ENCODE measurements at places on chromosomes 3 and 15.

- DNase-seq: no peak
Measured at GRCh38 chr15:88378188-88378637, 89.0 kb downstream of the MRPL46 start.

DNA sequence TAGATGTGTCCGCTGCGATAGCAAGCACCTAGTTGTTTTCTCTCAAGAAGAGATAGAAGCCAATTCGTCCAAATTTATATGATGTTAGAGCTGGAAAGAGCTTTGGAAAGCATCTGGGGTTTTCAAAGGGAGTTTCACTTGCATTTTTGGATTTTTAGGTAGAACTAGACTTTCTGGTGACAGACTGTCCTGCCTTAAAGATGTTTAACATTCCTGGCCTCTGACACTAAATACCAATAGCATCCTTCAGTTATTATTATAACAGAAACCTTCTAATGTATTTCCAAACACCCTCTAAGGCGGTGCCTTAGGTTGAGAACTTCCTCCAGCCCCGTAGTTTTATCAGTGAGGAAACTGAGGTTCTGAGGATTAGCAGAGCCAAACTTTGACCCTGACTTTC lies 305.3 kb downstream of the SATB1 start:
- no peak for DNase-seq

DNA sequence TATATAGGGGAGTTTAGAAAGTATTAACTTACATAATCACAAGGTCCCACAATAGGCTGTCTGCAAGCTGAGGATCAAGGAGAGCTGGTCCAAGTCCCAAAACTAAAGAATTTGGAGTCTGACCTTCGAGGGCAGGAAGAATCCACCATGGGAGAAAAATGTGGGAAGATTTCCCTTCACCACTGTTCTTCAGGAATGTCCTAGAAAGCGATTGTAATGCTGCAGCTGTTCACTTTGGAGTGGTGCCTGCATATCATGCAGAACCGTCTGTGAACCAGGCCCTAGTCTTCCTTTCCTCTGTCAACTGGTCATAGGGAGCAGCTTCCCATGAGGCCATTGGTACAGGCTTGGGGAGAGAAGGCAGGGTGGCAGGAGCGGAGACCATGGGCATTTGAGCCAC lies 497.9 kb upstream of the ARPP21 start:
- no peak for DNase-seq

- DNase-seq: no peak
Measured at GRCh38 chr3:95434491-95434890, 1371.6 kb downstream of the NSUN3 start.

DNA sequence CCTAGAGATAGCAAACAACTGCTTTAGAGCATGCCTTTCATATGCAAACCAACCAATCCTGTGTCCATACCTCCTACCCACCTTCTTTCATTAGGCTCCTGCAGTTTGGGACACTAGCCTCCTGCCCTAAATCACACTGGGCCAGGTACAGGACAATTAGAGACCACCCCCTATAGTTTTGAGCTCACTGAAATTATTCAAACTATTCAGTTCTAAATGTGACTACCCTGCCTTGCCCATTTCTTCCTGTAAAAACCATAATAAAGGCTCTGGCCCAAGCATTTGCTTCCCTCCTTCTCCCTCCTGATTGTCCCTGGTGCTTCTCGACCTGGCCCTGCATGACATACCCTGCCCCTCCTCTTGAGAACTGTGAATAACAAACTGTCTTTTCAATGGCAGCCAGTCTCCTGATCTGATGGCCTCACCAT lies 31.4 kb upstream of the LRIG1 start:
- DNase-seq: no peak

DNA sequence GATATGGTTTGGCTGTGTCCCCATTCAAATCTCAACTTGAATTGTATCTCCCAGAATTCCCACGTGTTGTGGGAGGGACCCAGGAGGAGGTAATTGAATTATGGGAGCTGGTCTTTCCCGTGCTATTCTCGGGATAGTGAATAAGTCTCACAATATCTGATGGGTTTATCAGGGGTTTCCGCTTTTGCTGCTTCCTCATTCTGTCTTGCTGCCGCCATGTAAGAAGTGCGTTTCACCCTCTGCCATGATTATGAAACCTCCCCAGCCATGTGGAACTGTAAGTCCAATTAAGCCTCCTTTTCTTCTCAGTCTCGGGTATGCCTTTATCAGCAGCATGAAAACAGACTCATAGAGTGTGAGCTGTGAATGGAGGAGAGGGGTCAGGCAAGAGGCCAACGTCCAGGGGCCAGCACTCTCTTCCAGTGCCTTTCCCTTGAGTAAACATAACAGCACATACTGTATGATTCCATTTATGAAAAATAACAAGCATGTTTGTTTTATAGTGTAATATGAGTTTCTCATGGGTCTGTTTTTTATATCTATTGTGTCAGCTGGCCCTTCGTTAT lies 16.3 kb upstream of the LCTL start:
- no peak for DNase-seq

DNA sequence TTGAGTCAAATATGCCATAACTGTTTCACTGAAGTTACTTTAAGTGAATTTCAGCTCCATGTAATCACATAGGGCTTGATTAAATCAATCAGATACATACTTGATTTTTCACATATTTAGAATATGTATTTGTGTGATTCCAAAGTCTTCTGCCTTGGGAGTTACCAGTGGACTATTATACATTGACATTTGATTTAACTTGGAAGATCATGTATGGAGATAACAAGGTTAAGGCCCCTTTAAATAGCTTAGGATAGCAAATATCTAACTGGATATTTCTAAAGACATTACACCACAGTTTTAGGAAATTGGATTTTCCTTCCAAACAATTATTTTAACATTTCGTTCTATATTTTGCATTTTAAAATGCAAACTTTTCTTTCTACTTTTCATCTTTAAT lies 405.0 kb downstream of the RAP2B start:
- DNase-seq: no peak

- DNase-seq: peak; percentile 85
Measured at GRCh38 chr15:74375303-74375693, 7.9 kb upstream of the CYP11A1 start.

- no peak for DNase-seq
Measured at GRCh38 chr3:12143949-12144504, 14.7 kb downstream of the TIMP4 start.

- DNase-seq: no peak
Measured at GRCh38 chr3:61901986-61902385, 340.6 kb downstream of the PTPRG start.

DNA sequence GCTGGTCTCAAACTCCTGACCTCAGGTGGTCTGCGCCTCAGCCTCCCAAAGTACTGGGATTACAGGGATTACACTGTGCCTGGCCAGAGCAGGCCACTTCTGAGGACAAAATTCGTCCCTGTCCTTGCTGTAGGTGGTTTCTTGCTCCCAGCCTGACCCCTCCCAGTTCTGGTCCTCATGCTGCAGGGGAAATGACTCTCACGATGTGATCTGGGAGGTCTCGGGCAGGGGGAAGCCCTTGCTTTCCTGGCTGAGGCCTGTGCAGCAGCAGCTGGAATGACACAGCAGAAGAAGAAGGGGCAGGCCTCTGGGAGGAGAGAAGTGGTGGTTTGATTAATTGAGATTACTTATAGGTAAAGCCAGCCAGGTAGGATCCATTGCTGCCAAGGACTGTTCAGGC lies 39.3 kb downstream of the MEGF11 start:
- DNase-seq: no peak

DNA sequence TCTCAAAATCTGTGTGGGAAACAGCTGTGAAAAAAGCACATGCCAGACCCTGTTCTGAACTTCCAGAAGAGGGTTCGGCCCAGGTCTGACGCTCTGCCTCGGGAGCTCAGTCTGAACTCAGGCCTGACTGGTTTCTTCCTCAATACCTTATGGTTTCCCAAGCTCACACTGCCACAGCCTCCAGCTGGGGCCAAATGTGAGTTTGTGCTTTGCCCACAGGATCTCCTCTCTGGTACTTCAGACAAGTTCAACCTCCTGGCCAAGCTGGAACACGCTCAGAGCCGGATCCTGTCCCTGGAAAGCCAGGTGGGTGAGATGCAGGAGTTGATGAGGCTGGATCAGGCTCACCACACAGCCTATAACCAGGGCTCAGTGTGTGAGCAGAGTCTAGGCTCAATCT lies 33.8 kb downstream of the CYP11A1 start:
- DNase-seq: no peak

- no peak for DNase-seq
Measured at GRCh38 chr3:49701388-49702077, 12.2 kb downstream of the RNF123 start.

- DNase-seq: no peak
Measured at GRCh38 chr3:126926684-126927400, 56.1 kb upstream of the PLXNA1 start.

GRCh38 chr15:46317029-46317428 lies 682.2 kb downstream of the SQOR start:
- no peak for DNase-seq

GRCh38 chr15:101023501-101024072 lies 104.4 kb downstream of the LRRK1 start:
- no peak for DNase-seq

DNA sequence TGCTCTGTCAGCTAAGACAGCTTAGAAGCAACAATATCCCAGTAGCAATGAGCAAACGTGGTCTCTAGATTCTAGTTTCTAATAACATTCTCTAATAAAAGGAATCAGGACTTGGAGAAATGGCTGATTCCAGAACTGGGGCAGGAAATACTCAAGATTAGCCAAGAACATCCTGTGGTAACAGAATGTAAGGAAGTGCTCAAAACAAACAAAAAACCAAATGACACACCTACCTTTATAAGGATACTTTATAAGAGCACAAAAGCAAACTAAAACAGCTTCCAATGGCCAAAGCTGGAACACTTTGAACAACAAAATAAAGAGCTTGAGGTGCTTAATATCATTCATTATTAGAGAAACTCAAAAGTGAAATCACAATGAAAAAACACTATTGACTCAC lies 33.1 kb upstream of the EIF5A2 start:
- no peak for DNase-seq

- DNase-seq: peak; percentile 62
Measured at GRCh38 chr3:44477312-44478030, at the start of gene ZNF445. ZNF445 (minus strand) TSS chr3:44477670; CDS start chr3:44455549, 22,121 bp downstream.

- DNase-seq: no peak
Measured at GRCh38 chr3:20380295-20380694, 194.3 kb upstream of the SGO1 start.

DNA sequence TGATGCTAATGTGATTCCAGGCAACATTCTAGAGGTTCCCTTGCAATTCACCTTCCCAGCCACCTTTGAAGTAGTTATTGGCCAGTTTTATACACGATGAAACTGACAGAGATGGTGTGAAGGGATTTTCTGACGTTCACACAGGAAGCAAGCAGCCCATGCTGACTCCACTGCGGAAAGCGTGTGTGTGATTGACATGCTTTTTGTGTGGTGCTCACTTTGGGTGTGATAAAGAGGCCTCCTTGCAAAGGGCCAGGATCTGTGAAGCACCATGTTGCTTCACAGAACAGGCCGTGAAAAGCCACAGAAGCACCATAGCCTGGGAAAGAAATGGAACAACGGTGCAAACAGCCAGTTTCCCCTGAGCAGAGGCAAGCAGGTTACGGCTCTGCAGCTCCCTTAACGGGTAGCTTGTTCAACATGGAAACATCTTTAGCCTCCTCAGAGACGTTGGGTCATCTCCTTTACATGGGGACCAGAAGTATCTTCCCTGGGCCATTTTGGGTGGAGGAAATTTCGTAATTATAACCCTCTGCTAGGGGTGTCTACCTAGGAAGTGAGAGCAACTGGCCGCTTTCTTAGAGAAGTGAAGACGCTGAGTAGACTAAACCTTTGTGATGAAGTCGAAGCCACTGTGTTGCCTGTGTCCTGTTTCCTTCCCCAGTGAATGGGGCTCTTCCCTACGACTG lies 108.5 kb downstream of the APBA2 start:
- peak; percentile 21 for DNase-seq

GRCh38 chr15:33135355-33135781 lies 59.1 kb downstream of the FMN1 start:
- no peak for DNase-seq

- DNase-seq: no peak
Measured at GRCh38 chr15:39552556-39552955, 28.3 kb upstream of the THBS1 start.

DNA sequence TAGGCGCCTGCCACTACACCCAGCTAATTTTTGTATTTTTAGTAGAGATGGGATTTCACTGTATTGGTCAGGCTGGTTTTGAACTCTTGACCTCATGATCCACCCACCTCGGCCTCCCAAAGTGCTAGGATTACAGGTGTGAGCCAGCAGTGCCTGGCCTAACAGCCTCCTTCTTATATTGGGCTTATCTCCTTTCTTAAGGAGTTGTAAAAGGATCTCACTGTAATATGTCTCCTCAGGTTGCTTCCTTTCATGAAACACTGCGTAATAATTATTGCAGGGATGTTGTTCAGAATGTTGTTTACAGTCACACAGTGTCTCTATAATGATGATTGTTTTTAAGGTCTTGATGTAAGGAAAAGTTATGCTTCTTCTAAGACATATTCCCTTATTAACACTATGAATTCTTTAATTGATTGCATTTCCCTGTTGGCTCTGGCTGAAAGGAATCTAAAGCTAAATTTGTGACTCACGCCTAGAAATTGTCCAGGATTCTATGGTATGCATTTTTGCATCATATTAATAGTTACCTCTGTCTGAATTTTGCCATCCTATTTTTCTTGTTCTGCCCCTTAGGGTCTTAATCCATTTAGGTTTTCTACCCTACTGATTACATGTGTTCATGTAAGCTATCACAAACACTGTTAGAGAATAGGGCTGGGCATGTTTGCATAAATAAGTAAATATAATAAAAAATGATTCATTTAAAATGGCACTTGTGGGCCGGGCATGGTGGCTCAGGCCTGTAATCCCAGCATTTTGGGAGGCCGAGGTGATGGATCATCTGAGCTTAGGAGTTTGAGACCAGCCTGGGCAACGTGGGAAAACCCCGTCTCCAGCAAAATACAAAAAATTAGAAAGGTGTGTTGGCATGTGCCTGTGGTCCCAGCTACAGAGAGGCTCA lies 24.5 kb upstream of the RNF111 start:
- DNase-seq: no peak

DNA sequence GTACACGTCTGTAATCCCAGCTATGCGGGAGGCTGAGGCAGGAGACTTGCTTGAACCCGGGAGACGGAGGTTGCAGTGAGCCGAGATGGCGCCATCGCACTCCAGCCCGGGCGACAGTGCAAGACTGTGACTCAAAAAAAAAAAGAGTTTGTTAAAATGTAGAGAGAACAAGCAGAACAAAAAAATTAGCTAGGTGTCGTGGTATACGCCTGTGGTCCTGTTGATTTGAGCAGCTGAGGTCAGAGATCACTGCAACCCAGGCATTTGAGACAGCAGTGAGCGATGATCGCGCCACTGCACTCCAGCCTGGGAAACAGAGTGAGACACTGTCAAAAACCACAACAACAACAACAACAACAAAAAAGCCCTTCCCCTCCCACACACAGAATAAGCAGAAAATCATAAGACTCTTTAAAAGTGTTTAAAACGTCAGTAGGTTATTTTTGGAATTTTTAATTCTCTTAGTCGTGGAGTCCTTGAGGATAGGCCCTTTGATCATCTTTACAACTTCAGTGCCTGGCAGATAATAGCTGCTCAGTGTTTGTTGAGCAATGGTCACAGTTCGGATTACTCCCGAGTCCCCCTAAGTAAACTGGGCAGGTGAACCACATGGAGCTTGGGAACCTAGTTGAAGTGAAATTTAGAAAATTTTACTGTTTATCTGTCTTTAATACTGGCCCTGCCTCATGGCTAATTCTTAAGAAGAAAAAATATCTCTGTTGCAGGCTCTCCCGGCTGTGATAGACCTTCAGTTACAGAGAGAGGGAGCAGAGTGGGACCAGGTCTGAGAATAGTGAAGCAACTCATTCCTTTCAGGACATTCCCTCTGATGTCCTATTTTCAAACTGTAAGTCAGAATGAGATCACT lies 6.2 kb downstream of the NIPA2 start:
- no peak for DNase-seq

- DNase-seq: no peak
Measured at GRCh38 chr3:65619451-65619881, 419.3 kb downstream of the MAGI1 start.
